Mesothelial cell of epicardium (in vitro differentiated cells): ENCODE measurements at places on chromosomes 1 and 21.
A peak's percentile ranks its signal among the peaks of the same experiment; 100 is the strongest.

- no peaks in the 10 kb centered on the region for H3K27me3 ChIP-seq
- H3K27ac ChIP-seq: no peak overlapping the region
- no peak overlapping the region for H3K4me3 ChIP-seq
- no peaks in the 10 kb centered on the region for H3K36me3 ChIP-seq
Measured at GRCh38 chr1:116878804-116879477, 30.8 kb upstream of the PTGFRN start.

DNA sequence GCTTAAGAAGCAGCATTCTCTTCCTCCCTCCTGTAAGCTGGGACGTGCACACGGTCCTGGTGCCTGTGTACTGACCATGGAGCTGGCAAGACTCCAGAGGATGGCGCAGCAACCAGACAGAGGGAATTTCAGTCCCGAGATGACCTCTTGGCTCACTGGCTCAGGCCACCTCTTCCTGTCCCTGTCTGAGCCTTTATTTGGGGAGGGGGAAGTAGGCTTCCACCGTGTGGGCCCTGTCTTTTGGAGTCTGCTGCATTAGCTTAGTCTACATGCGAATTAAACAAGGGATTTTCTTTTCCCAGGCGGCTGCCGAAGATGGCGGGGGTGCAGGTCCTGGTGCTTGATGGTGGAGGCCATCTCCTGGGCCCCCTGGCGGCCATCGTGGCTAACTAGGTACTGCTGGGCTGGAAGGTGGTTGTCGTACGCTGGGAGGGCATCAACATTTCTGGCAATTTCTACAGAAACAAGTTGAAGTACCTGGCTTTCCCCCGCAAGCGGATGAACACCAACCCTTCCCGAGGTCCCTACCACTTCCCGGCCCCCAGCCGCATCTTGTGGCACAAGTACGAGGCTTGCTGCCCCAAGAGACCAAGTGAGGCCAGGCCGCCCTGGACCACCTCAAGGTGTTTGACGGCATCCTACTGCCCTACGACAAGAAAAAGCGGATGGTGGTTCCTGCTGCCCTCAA, 10.2 kb downstream of the IL24 start:
- no peak overlapping the region for H3K27ac ChIP-seq
- no peak overlapping the region for H3K4me3 ChIP-seq
- H3K4me1 ChIP-seq: peaks cover 6% of the 10 kb centered on the region
- peaks cover 75% of the 10 kb centered on the region for H3K27me3 ChIP-seq
- no peaks in the 10 kb centered on the region for H3K36me3 ChIP-seq

DNA sequence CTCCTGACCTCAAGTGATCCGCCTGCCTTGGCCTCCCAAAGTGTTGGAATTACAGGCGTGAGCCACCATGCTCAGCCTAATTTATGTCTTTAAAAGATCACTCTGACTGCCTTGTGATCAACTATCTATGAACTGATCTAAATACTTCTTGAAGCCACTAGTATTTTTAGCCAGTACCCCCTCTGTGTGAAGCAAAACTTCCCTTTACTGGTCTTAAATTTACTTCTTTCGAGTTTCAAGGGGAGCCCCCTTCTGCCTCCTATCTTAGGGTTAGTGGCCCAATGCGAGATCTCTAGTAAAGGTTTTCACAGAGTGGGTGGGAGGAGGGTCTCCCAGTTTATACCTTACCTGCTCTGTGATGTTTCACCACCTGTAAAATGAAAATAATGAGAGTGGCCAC, 66.1 kb upstream of the RPL11 start:
- H3K36me3 ChIP-seq: no peaks in the 10 kb centered on the region
- peaks cover 6% of the 10 kb centered on the region for H3K27me3 ChIP-seq
- peaks cover 21% of the 10 kb centered on the region for H3K4me1 ChIP-seq

GRCh38 chr1:34500451-34500850, 254.4 kb upstream of the GJB5 start:
- no peaks in the 10 kb centered on the region for H3K4me1 ChIP-seq
- no peaks in the 10 kb centered on the region for H3K36me3 ChIP-seq
- peaks cover 3% of the 10 kb centered on the region for H3K27me3 ChIP-seq
- DNase-seq: peak; percentile 50
- H3K4me3 ChIP-seq: no peak overlapping the region

GRCh38 chr21:24280596-24280995, 1326.7 kb downstream of the MRPL39 start:
- no peak overlapping the region for H3K4me3 ChIP-seq
- H3K36me3 ChIP-seq: no peaks in the 10 kb centered on the region
- no peak overlapping the region for H3K27ac ChIP-seq
- no peaks in the 10 kb centered on the region for H3K27me3 ChIP-seq
- H3K4me1 ChIP-seq: no peaks in the 10 kb centered on the region
- DNase-seq: no peak

- DNase-seq: no peak
- no peaks in the 10 kb centered on the region for H3K36me3 ChIP-seq
- peaks cover 1% of the 10 kb centered on the region for H3K27me3 ChIP-seq
- H3K4me1 ChIP-seq: peaks cover 72% of the 10 kb centered on the region
- H3K27ac ChIP-seq: peak overlapping the region; percentile 59
Measured at GRCh38 chr1:94322696-94323095, 85.3 kb upstream of the ARHGAP29 start.

- no peaks in the 10 kb centered on the region for H3K36me3 ChIP-seq
- H3K27me3 ChIP-seq: peaks cover 45% of the 10 kb centered on the region
- H3K4me1 ChIP-seq: peaks cover 15% of the 10 kb centered on the region
- no peak within 1 kb of the TSS for H3K4me3 ChIP-seq
- no peak within 1 kb of the TSS for H3K27ac ChIP-seq
Measured at GRCh38 chr1:153217212-153217611, at the start of gene PRR9. PRR9 (plus strand) TSS chr1:153217584; CDS start chr1:153218145, 561 bp downstream.

DNA sequence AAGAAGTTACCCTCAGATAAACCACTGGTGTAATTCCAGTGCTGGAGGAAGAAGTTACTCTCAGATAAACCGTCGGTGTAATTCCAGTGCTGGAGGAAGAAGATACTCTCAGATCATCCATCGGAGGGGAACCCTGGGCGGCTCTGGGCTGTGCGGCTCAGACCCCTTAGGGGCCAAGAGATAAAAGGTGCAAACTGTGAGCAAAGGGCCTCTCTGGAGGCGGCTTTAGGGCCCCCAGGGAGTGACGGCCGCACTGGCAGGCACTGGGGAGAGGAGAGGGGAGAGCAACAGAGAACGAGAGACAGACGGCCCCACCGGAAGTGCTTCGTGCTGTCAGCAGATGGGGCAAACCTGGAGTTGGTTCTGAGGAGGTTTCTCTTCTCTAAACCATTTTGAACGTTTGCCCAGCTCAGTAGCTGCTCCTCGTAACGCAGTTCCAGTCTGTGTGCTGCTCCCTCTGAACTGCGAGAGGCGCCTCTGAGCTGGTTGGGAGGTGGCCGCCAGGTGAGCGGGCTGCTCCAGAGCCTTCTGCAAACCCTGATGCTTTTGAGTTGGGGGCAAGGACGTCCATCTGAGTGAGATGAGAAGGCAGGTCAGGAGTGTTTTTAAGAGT, 62.6 kb upstream of the COL6A1 start:
- peaks cover 1% of the 10 kb centered on the region for H3K4me1 ChIP-seq
- H3K4me3 ChIP-seq: no peak overlapping the region
- H3K36me3 ChIP-seq: no peaks in the 10 kb centered on the region
- no peak for DNase-seq
- H3K27ac ChIP-seq: no peak overlapping the region
- H3K27me3 ChIP-seq: no peaks in the 10 kb centered on the region

GRCh38 chr1:81472387-81472786, 328.3 kb upstream of the ADGRL2 start:
- no peak overlapping the region for H3K4me3 ChIP-seq
- no peaks in the 10 kb centered on the region for H3K36me3 ChIP-seq
- H3K4me1 ChIP-seq: no peaks in the 10 kb centered on the region
- H3K27ac ChIP-seq: no peak overlapping the region
- H3K27me3 ChIP-seq: no peaks in the 10 kb centered on the region
- DNase-seq: no peak

DNA sequence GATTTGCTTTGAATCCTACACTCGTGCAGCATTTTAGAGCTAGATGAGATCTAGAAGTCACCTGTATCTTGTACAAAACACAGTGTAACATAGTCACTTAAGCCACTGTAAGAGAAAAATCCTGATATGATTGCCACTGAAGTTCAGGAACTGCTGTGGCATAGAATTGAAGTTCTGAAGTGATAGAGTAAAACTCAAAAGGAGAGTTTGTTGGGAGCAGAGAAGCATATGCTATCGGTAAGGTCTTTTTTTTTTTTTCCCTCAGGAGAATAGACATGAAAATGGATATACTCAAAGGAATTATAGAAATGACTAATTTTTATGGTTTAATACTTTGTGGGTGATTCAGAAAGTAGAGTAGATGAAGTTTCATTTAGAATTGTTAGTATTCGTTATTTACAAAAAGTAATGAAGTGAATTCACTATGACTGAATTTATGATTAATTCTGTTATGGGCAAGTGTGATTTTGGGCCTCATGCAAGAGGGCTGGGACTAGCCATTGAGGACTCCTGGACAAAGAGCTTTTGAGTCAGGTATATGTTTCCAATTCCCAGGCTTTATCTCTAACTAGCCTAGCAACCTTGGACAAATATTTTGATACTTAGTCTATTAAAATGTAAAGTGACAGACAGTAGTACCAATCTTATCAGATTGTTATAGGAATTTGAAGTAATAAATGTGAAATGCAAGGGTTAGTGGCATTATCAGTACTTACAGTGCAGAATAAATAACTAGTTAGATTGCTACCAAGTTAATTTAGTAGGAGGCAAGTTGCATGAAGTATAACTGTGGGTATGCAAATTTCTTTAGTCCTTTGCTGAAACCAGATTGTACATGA, 3.1 kb downstream of the KCTD3 start:
- peak overlapping the region; percentile 87 for H3K4me3 ChIP-seq
- H3K36me3 ChIP-seq: peaks cover 3% of the 10 kb centered on the region
- H3K27me3 ChIP-seq: no peaks in the 10 kb centered on the region
- peaks cover 46% of the 10 kb centered on the region for H3K4me1 ChIP-seq
- H3K27ac ChIP-seq: peak overlapping the region; percentile 97
- DNase-seq: no peak

GRCh38 chr21:38389896-38390295, 108.4 kb downstream of the ERG start:
- peaks cover 36% of the 10 kb centered on the region for H3K4me1 ChIP-seq
- H3K27ac ChIP-seq: no peak overlapping the region
- no peak overlapping the region for H3K4me3 ChIP-seq
- H3K36me3 ChIP-seq: no peaks in the 10 kb centered on the region
- no peak for DNase-seq

GRCh38 chr1:217554849-217555248, 76.0 kb downstream of the GPATCH2 start:
- H3K27ac ChIP-seq: no peak overlapping the region
- no peak overlapping the region for H3K4me3 ChIP-seq
- peaks cover 10% of the 10 kb centered on the region for H3K4me1 ChIP-seq
- H3K36me3 ChIP-seq: peaks cover 4% of the 10 kb centered on the region
- no peak for DNase-seq
- no peaks in the 10 kb centered on the region for H3K27me3 ChIP-seq

- H3K36me3 ChIP-seq: peaks cover 23% of the 10 kb centered on the region
- DNase-seq: no peak
- H3K27me3 ChIP-seq: no peaks in the 10 kb centered on the region
- no peak overlapping the region for H3K4me3 ChIP-seq
Measured at GRCh38 chr1:23097316-23097715, 71.3 kb downstream of the LUZP1 start.

- H3K4me3 ChIP-seq: no peak overlapping the region
- peak overlapping the region; percentile 71 for H3K27ac ChIP-seq
- H3K27me3 ChIP-seq: peaks cover 4% of the 10 kb centered on the region
- no peaks in the 10 kb centered on the region for H3K36me3 ChIP-seq
- DNase-seq: no peak
Measured at GRCh38 chr1:3618531-3618880, 6.3 kb upstream of the TPRG1L start.

GRCh38 chr1:81430955-81431623, 369.6 kb upstream of the ADGRL2 start:
- peaks cover 31% of the 10 kb centered on the region for H3K4me1 ChIP-seq
- no peak for DNase-seq
- no peak overlapping the region for H3K4me3 ChIP-seq
- H3K27ac ChIP-seq: no peak overlapping the region
- no peaks in the 10 kb centered on the region for H3K36me3 ChIP-seq
- H3K27me3 ChIP-seq: no peaks in the 10 kb centered on the region

DNA sequence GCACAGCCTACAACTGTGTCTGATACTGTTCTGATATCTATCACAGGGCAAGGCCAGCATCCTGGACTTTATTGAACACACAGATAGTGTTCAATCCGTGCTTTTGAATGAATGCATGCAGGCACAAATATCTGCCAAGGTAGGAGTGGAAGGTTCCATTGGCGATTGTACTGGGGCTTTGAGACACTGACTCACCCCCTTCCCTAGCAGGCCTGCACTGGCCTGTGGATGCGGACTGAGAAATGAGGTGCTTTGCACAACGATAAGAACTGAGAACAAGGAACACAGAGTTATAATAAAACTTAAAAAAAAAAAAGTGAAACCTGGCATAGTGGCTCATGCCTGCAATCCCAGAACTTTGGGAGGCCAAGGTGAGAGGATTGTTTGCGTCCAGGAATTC, 62.4 kb upstream of the NGF start:
- no peak for DNase-seq
- no peaks in the 10 kb centered on the region for H3K27me3 ChIP-seq
- no peak overlapping the region for H3K4me3 ChIP-seq
- H3K4me1 ChIP-seq: peaks cover 10% of the 10 kb centered on the region
- no peak overlapping the region for H3K27ac ChIP-seq
- no peaks in the 10 kb centered on the region for H3K36me3 ChIP-seq

GRCh38 chr1:96498744-96499340, 222.7 kb upstream of the PTBP2 start:
- H3K27ac ChIP-seq: no peak overlapping the region
- no peaks in the 10 kb centered on the region for H3K36me3 ChIP-seq
- H3K4me1 ChIP-seq: peaks cover 6% of the 10 kb centered on the region
- DNase-seq: no peak

DNA sequence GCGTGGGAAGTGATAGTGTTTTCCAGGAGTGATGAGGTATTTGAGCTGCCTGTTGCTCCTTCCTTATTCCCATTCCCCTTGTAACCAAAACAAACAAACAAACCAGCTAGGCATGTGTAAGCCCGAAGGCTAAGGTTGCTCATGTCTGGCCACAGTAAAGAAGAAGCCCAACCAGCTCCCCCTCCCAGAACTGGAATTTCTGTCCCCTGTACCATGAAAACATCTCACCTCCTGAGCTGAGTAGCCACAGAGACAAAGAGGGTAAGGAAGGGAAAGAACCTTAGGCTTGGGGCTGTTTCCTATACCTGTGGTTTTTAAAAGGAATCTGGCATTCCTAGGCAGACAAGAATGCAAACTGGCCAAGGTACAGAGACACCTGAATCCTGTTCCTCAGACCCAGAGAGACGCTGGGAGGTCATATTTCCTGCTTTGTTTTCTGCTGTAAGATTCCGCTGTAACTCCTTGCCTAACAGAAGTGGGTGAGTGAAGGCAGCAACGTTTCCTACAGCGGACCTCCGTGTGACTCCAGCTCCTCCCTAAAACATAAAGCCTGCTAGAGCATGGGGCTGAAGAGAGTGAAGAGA, 41.7 kb upstream of the RAB4A start:
- DNase-seq: no peak
- H3K36me3 ChIP-seq: no peaks in the 10 kb centered on the region
- H3K27me3 ChIP-seq: no peaks in the 10 kb centered on the region
- peaks cover 61% of the 10 kb centered on the region for H3K4me1 ChIP-seq
- H3K4me3 ChIP-seq: peak overlapping the region; percentile 28
